Colonic mucosa (tissue), 4 donors: ENCODE measurements at places on chromosomes 4 and X. TPM values are rescaled to one million over a fixed set of nuclear protein-coding genes. Genes with fewer than 3 reads are reported as not detected.

GRCh38 chrX:84218726-84219125 lies 30.7 kb upstream of the RPS6KA6 start:
- H3K27ac ChIP-seq, result no peak overlapping the region
- H3K36me3 ChIP-seq, result no peaks in the 10 kb centered on the region
- H3K4me3 ChIP-seq, result no peak overlapping the region
- H3K27me3 ChIP-seq, result no peaks in the 10 kb centered on the region
- H3K4me1 ChIP-seq, result no peaks in the 10 kb centered on the region

- no peak overlapping the region for H3K27ac ChIP-seq
- DNase-seq, result no peak
- H3K4me3 ChIP-seq, result no peak overlapping the region
- H3K4me1 ChIP-seq, result no peaks in the 10 kb centered on the region
These were observed 60.7 kb upstream of the PGM2 start for GRCh38 chr4:37765741-37766140.

DNA sequence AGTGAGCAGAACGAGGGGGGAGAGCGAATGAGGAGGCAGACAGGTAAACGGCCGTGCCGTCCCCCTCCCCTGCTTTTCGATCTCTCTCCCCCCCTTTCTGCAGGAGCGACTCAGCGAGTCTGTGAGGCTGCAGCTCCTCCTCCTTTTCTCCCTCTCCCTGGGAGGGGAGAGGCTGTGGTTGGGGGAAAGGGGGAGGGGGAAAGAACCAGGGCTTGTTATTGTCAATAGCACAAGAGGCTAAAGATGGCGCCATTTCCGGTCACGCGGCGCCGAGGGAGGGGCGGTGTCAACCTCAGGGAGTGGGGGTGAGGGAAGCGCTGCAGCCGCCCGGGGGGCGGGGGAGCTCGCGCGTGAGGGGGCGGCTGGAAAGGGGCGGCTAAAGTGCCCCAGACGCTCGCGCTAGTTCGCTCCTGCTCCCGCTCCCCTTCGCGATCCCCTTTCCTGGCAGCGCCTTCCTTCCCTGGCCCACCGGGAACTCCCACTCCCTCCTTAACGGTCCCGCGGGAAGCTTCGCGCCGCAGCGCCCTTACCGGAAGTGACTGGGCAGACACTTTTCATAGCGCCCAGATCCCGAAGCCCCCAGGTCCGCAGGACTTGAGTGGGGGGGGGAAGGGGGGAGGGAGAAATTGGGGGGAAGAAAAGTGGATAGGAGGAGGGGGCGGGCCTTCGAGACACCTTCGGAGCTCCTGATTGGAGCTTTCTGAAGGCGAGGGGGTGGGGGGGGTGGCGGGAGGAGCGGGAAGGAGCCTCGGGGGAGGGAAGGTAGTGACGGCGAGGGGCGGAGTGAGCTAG lies at the start of gene CUL4B:
Gene CUL4B, minus strand, starts transcription at position 121 of the 792 bp plus-strand sequence. CDS start 324 bp downstream, outside the sequence.
- H3K4me1 ChIP-seq, result no peaks in the 10 kb centered on the region
- peak within 1 kb of the TSS; percentile 82 for H3K27ac ChIP-seq
- H3K4me3 ChIP-seq, result peak within 1 kb of the TSS; percentile 41
- no peaks in the 10 kb centered on the region for H3K36me3 ChIP-seq
- DNase-seq, result peak; percentile 94

GRCh38 chrX:106415276-106415895 lies 196.4 kb upstream of the RADX start:
- H3K36me3 ChIP-seq, result no peaks in the 10 kb centered on the region
- no peaks in the 10 kb centered on the region for H3K4me1 ChIP-seq
- no peak overlapping the region for H3K4me3 ChIP-seq

DNA sequence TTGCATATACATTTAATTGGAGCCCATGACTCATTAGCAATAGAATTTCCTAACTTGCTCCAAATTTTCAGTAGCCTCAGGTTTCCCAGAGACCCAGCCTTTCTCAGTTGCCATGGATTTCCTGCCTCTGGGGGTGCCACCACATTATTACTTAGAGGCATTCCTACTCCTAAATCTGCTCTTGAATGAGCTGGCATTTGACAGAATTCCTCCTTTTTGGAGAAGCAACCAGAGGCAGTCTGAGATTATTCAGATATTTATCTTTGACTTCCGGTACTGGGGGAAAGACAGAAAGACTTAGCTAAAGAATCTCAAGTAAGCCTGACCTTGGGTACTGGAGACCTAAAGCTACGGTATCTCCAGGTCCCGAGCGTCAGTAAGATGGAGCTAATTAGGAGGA lies 76.3 kb downstream of the DCHS2 start:
- no peak overlapping the region for H3K27ac ChIP-seq
- H3K27me3 ChIP-seq, result no peaks in the 10 kb centered on the region
- H3K36me3 ChIP-seq, result no peaks in the 10 kb centered on the region
- H3K4me1 ChIP-seq, result no peaks in the 10 kb centered on the region
- no peak for DNase-seq

GRCh38 chrX:149511081-149511480 lies 6.0 kb upstream of the IDS start:
- no peak for DNase-seq
- no peaks in the 10 kb centered on the region for H3K4me1 ChIP-seq
- H3K36me3 ChIP-seq, result no peaks in the 10 kb centered on the region
- H3K27me3 ChIP-seq, result no peaks in the 10 kb centered on the region

Gene FAM47A
- total RNA-seq, result not detected

- H3K4me1 ChIP-seq, result no peaks in the 10 kb centered on the region
- H3K27me3 ChIP-seq, result no peaks in the 10 kb centered on the region
- no peak for DNase-seq
- H3K27ac ChIP-seq, result no peak overlapping the region
- no peak overlapping the region for H3K4me3 ChIP-seq
- no peaks in the 10 kb centered on the region for H3K36me3 ChIP-seq
These were observed 12.6 kb downstream of the IBSP start for GRCh38 chr4:87811977-87812376.

GRCh38 chr4:13733817-13734216 lies 106.3 kb upstream of the BOD1L1 start:
- no peak overlapping the region for H3K4me3 ChIP-seq
- no peak for DNase-seq
- no peaks in the 10 kb centered on the region for H3K4me1 ChIP-seq
- no peaks in the 10 kb centered on the region for H3K27me3 ChIP-seq
- H3K27ac ChIP-seq, result no peak overlapping the region

GRCh38 chr4:7694324-7694723 lies 245.3 kb downstream of the AFAP1 start:
- H3K27me3 ChIP-seq, result no peaks in the 10 kb centered on the region
- no peaks in the 10 kb centered on the region for H3K36me3 ChIP-seq
- DNase-seq, result no peak
- no peaks in the 10 kb centered on the region for H3K4me1 ChIP-seq
- H3K27ac ChIP-seq, result no peak overlapping the region

DNA sequence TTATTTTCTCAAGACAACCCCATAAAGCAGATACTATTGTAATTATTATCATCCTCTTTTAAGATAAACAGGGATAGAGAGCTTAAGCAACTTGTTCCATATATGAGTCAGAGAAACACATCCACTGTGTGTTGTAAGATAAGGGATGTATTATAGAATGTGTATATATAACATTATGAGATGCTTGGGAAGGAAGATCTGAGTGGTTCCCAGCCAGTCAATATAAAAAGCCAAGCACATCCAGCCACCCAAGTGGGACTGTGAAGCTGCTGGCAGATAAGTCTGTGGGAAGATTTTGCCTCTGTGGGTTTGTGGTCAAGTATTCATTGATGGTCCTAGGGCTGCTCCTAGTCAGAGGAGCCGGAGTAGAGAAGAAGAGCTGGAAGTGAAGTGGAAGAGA lies 16.5 kb upstream of the BMPR1B start:
- H3K27me3 ChIP-seq, result no peaks in the 10 kb centered on the region
- DNase-seq, result no peak
- H3K4me1 ChIP-seq, result no peaks in the 10 kb centered on the region

Gene FGFRL1
- total RNA-seq, result 16.0 TPM

Gene TMEM255A
- 1.1 TPM for total RNA-seq
